ENCODE measurements at places on chromosomes 6 and 20.

DNA sequence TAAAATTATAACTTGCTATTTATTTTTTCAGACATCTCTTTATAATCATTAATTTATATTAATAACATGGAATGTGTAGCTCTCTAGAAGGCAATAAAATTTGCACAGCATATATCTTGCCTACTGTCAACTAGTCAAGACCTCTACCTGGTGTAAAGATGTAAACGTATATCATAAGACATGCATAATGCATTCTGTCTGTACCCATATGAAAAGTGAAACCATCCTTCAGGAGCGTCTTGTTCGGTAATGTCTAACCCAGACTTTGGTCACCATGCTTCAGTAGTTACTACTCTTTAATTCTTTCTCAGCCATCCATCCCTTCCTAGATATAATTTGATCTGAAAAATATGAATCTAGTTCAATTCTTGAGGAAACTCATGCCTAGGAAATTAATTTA lies 21.0 kb downstream of the CEP43 start:
- DNase-seq: no peak
- H3K27ac ChIP-seq: no peak overlapping the region
- no peaks in the 10 kb centered on the region for H3K36me3 ChIP-seq
- H3K4me3 ChIP-seq: no peak overlapping the region

DNA sequence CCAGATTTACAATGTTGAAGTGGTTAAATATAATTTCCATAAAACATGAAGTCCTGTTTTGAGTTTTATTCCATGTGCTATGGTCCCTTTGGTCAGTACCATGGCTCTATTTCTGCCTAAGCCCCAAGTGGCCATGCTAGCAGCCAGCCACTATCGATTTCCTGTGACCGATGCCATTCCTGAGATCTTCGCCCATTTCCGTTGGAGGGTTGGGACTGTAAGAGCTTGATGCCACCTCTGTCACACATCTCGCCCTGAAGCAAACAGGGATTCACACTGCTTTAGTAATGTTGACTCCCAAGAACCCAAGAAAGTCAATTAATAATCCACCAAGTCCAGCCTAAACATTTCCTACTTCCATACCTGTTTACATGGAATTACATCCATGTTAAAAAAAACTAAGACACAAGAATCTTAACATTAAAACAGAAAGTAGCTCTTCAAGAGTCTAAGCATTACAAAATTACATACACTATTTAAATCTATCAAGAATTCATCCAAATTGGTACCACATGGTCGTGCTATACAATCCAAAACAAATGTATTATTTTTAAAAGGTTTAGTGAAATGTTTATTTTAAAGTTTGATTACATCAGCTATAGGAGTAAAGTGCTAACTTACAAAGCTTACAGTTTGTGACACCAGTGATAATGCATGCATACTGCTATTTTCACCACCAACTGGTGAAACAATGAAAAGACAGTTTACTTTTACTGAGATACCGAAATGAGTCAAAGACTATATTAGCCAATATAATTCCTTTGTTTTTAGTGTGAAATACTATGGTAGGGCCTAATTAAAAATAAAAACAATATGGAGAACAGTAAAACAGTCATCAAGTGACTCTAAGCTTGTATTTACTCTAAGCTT lies 2.5 kb downstream of the RBM39 start:
- no peak for DNase-seq
- peaks cover 74% of the 10 kb centered on the region for H3K4me1 ChIP-seq
- peak overlapping the region; percentile 82 for H3K4me3 ChIP-seq
- H3K27ac ChIP-seq: peak overlapping the region; percentile 98
- H3K27me3 ChIP-seq: no peaks in the 10 kb centered on the region

DNA sequence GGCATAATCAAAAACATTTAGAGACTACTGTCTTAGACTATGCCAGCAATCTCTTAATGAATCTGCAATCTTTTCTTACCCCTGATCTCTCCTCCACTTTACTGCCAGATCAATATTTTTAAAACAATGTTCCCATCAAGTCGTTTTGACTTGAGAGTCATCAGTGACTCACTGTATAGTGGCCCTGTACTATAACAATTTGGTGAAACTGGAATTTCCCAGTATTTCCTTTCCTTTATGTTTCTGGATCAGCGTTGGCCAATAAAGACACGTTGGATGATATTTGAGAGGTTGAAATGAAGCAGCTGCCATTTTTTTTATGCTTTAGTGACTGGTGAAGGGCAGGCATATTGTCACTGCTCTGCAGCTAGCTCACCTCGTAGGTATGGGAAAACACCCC lies 10.1 kb upstream of the SMIM13 start:
- no peaks in the 10 kb centered on the region for H3K36me3 ChIP-seq
- no peaks in the 10 kb centered on the region for H3K27me3 ChIP-seq
- H3K27ac ChIP-seq: no peak overlapping the region

DNA sequence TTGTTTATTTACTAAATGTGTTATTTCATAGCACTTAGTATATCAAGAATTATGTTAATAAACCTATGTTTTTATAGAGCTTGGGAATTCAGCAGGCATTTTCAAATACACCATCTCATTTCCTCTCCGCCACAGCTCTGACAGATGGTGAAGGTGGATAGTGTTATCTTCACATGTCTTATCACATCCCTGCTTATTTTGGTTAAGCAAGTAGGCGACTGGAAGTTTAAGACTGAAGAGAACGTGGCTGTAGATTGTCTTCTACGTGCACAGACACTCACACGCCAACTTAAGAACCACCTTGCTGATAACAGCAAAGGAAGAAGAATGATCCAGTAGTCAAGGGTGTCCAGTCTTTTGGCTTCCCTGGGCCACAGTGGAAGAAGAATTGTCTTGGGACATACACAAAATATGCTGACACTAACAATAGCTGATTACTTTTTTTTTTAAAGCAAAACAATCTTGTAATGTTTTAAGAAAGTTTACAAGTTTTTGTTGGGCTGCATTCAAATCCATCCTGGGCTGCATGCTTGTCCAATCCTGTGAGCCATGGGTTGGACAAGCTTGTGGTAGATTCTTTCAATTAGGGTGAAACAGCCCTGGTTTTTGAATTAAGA lies 43.3 kb upstream of the SCGN start:
- no peak for DNase-seq
- H3K4me3 ChIP-seq: no peak overlapping the region

GRCh38 chr6:27668442-27669294 lies 195.8 kb upstream of the ZNF184 start:
- H3K4me3 ChIP-seq: peak overlapping the region; percentile 36
- peaks cover 13% of the 10 kb centered on the region for H3K4me1 ChIP-seq

DNA sequence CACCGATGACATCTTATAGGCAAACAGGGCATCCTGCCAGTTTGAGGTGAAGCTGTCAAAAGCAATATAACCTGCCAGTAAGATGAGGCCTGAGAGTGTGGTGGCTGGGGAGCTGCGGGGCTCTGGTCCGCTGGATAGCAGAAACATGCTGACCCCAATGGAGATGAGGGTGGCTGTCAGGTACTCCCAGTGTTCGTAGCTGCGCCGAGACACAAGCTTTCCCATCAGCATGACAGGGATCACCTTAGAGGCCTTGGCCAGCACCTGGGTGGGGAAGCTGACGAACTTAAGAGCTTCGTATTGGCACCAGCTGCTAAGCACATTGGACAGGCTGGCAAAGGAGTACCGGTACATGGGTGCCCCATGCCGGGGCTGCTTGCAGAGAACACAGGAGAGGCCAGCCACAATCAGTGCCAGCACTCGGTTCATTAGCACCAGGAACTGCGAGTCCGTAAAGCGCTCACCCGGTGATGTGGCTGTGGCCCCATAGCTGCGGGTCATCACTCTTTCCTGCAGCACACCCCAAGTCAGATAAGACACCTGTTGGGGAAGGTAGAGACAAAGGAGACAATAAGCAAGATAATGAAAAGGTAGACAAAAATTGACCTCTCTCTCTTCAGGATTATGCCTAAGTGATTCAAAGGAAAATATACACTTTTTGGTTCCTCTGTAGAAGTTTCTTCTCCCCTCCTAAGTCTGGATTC lies 2.1 kb downstream of the SLC35B2 start:
- H3K4me3 ChIP-seq: peak overlapping the region; percentile 91
- peak overlapping the region; percentile 98 for H3K27ac ChIP-seq
- no peaks in the 10 kb centered on the region for H3K27me3 ChIP-seq
- peaks cover 4% of the 10 kb centered on the region for H3K36me3 ChIP-seq
- no peak for DNase-seq

All from vagina (tissue), 2 donors.